ENCODE measurements at places on chromosomes 2 and 18.

DNA sequence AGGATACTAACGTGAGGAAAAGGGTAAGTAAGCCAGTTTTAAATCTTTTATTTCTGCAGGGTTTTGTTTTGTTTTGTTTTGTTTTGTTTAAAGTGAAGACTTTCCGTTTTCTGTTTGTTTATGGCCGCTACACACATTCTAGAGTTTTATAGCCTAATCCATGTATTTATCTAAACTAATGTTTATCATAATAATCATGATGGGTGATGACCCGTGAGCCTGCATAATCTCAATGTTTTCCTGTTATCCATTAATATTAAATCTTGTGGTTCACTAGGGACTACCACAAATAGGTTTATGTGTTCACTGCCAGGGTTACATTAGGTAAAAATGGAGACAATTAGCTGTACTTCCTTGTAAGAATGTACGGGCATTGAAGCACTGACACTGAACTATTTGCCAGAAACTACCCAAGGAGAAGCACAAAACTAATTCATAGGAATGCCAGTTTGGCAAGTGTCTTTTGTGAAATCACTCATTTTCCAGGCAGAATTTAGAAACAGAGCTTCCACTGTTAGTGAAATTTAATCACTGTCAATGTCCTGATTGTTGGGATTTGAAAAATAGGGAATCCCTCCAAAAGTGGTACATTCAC is 574.8 kb downstream of the LRP1B start:
- DNase-seq, result no peak

- no peak for DNase-seq
Observed at GRCh38 chr18:68445136-68445535, 269.8 kb downstream of the TMX3 start.

DNA sequence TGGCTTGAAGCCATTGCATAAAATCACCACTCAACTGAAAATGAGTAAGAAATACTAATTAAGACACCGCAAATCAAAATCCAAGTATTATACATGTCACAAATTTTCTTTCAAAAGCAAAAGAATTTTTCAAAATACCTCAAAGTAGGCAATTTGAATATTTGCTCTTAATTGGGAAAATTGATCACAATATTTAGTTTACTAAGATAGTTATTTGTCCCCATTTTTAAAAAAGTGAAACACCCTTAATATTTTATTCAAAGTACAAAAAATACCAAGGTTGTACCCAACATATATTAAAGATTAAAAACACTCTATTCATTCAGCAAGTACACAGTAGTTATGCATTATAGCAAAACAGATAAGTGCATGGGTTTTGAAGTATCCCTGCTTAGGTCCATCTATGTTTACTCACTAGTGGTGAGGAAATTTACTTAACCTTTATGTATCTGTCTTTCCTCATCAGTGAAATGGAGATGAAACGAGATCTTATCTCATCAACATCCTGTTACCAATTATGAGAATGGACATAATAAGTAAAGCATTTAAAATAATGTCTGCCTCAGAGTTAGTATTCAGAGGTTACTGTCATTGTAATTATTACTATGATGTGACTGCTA is 35.1 kb downstream of the VPS54 start:
- no peak for DNase-seq

DNA sequence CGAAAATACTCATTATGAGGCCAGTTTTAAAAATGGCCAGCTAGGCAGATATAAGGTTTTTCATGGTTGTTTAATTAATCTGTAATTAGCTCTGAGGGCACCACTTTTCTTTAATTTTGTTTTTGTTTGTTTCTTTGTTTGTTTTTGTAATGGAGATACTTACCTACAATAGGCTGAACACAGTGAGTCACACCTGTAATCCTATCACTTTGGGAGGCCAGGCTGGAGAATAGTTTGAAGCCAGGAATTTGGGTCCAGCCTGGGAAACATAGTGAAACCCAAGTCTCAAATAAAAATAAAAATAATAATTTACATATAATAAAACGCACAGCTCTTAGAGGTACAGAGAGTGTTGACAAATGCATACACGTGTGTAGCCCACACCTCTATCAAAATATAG is 56.8 kb upstream of the MSH2 start:
- no peak for DNase-seq

GRCh38 chr18:44733069-44733753 is 52.5 kb downstream of the SETBP1 start:
- no peak for DNase-seq

GRCh38 chr2:101474731-101475384 is at the start of gene RFX8:
Gene RFX8 (minus strand): TSS chr2:101475112. CDS start chr2:101466848, 8,264 bp downstream.
- DNase-seq, result no peak

DNA sequence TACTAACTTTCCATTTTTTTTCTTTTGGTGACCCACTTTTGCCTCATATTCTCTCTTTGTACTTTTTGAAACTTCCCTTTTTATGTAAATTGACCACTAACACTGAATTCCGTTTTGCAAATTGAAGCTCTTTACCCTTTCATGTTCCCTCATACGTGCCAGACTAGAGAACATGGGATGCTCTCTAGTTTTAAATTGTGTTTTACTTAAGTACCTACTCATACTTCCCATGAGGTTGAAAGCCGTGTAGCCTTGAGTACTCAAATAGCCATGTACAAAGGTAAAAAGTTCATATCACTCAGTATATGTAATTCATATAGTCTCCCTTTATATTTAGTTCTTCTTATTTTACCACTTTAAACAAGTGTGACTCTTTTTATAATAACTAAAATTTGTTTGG is 119.7 kb downstream of the PIK3C3 start:
- no peak for DNase-seq

- DNase-seq, result no peak
Observed at GRCh38 chr2:239199041-239199768, 201.6 kb downstream of the HDAC4 start.

GRCh38 chr2:121911036-121911435 is 155.6 kb downstream of the TSN start:
- DNase-seq, result no peak

- no peak for DNase-seq
Observed at GRCh38 chr2:60478660-60479059, 74.8 kb downstream of the BCL11A start.

DNA sequence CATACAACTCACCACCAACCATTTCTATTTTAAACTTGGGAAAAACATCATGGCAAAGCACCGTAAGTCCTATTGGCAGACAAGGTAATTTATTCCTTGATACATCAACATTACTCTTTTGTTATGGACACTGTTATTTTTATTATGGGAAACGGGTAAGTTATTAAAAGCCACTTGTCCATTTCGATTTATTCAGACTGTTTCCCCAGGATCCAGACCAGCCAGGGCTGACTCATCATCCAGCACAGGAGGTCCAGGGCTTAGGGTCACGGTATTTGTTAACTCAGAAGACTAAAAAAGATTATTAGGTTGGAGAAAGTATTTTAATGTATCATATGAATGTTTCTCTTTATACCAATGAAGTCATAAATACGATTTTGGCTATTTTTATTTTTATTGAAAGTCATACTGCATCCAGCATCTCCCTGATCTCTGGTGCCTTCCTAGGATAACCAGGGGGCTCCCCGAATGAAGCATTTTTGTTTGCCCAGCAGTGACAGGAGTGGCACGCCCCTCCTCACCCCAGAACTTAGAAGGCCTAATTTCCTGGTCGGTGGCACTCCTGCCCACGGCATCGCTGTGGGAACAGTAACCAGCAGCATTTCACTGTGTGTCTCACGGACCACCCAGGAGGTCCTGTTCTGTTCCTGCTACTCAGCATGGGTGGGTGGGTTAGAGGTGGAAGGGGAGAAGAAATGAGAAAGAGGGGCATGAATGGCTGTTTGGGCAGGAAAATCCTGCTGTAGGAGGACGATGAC is 446.1 kb downstream of the EIPR1 start:
- no peak for DNase-seq

DNA sequence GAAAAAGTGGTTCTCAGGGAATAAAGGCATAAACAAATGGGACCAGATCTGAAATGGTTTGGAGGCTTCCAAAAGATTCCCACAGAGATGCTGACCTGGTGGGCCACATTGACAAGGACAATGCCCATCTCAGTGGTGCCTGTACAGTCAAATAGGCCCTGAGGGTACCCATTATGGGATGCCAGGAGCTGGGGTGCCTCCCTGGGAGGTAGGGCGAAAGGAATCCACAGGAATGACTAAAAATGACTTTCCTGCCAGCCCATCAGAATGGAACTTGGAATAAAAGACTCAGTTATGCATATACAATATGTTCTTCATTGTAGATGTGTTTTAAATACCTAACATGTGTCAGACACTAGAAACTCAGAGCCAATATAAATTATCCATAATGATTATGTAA is 248.5 kb downstream of the RNF144A start:
- no peak for DNase-seq

DNA sequence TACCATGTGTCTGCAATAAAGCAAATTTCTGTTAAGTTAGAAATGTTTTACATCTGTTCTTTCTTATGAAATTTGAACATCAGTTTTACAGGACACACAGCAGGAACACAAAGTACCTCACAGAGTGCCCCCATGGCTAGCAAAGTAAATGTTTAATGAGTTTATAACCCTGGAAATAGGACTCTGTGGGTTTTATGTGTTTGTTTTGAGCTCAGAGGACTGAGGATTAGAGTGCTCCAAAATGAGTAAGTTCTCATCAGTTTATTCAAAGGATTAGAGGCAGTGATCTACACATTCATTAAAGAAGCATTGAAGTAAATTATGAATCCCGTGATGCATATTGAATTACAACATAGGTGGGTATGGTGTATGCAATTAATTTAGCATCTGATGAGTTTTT is 281.8 kb downstream of the GULP1 start:
- DNase-seq, result no peak

- no peak for DNase-seq
Observed at GRCh38 chr2:86243950-86244733, 44.9 kb downstream of the MRPL35 start.

DNA sequence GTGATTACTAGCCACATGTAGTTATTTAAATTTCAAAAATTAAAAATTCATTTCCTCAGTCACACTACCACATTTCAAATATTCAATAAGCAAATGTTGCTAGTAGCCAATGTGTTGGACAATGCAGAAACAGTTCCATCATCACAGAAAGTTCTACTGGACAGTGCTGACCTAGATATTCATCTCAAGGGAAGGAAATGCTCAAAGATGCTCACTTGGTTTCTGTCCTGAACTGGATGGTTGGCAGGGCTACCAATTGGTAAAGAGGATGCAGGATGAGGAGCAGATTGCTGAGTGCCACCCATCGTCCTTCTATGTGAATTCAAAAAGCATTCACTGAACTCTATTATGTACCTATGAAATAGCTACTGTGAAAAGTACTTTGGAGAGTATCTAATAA is 6.0 kb upstream of the UBXN2A start:
- DNase-seq, result no peak

DNA sequence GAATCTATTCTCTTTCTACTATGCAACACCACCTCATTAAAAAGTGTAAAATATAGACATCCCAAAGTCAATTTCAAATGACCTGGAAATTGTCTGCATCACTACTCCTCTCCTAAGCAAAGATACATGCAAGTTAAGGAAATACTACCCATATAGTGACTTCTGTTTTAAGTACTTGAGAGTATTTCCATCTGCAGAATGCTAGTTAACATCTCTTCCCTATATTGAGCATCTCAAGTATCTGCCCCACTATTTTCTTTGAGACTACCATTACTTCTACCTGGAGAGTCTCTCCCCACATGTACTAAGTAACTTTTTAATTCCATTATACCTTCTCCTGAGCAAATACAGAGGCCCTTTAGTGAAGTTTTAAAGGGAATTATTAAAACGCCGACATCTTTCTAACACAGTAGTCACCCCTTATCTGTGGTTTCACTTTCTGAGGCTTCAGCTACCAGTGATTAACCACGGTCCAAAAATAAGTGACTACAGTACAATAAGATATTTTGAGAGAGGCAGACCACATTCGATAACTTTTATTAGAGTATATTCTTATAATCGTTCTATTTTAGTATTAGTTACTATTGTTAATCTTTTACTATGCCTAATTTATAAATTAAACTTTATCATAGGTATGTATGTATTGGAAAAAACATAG is 21.8 kb downstream of the CWC22 start:
- DNase-seq, result no peak

- no peak for DNase-seq
Observed at GRCh38 chr2:18518116-18519111, 42.0 kb downstream of the RDH14 start.

- no peak for DNase-seq
Observed at GRCh38 chr2:232281858-232282507, 96.6 kb upstream of the ALPP start.

GRCh38 chr2:241035818-241036396 is 37.5 kb downstream of the SNED1 start:
- peak; percentile 28 for DNase-seq

DNA sequence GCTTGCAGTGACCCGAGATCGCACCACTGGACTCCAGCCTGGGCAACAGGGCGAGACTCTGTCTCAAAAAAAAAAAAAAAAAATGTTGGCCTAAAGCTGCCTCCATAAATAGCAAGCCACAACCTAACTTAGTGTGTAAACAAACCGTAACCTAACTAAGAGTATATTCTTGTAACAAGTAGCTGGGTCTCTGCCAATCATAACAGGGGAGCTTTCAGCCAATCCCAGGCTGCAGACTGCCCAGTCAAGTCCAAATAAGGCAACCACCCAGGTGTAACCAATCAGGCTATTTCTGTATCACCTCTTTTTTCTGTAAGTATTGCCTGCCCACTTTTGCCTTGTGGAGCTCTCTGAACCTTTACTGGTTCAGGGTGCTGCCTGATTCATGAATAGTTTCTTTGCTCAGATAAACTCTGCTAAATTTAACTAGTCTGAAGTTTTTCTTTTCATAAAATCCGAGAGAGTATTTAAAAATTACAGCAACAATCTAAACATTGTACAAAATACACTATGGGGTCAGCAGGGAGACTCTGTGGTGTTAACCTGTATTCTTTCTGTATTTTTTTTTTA is 4.5 kb downstream of the PSTPIP2 start:
- no peak for DNase-seq

GRCh38 chr2:189234991-189235390 is 55.4 kb upstream of the COL5A2 start:
- no peak for DNase-seq

DNA sequence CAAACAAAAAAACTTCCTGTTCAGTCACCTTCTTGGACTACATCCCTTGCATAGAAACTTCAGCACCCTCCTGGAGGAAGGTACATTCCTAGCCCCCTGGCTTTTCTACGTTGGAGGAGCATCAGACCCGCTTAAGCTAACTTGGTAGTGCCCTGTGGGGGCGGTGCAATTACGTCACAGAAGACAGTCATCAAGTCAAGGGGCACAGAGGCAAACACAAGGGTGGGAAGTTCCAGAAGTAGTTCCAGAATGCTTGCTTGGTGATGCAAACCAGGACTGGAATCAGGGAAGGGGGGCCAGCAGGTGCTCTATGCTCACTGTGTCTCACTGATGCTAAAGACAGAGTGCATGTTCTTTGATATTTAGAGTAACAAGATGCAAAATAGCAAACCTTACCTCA is 15.2 kb upstream of the AGFG1 start:
- DNase-seq, result no peak

- DNase-seq, result peak; percentile 18
Observed at GRCh38 chr2:118202707-118203303, 114.5 kb downstream of the INSIG2 start.

- peak; percentile 45 for DNase-seq
Observed at GRCh38 chr2:171893824-171894611, at the start of gene SLC25A12. Gene SLC25A12 (minus strand): TSS chr2:171894244. CDS start chr2:171894214, 30 bp downstream.

GRCh38 chr2:25098670-25099486 is 57.0 kb downstream of the EFR3B start:
- no peak for DNase-seq

Data from stimulated activated CD8-positive, alpha-beta memory T cell treated with anti-CD3 and anti-CD28 coated beads, Interleukin-2, amount 100 ng/mL, for 1 hour (primary cell).